ENCODE measurements at places on chromosomes 13 and 19. TPM values are rescaled to one million over a fixed set of nuclear protein-coding genes. Genes with fewer than 3 reads are reported as not detected.

DNA sequence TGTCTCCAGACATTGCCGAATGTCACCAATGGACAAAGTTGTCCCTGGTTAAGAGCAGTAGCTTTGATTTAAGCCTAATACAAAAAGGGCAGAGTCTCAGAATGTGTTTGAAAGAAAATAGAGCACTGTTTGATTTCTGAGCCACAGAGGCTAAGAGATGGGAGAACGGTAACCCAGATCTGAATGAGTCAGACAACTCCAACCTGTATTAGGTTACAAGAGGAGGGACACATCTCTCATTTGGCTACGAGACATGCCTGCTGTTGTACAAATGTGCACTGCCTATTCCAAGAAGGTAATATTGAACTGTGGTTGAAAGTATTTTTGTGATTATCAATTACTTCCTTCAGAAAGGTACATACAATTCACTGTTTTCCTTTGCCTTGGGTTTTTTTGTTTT is 4.9 kb upstream of the HSPH1 start:
- no peak for DNase-seq

DNA sequence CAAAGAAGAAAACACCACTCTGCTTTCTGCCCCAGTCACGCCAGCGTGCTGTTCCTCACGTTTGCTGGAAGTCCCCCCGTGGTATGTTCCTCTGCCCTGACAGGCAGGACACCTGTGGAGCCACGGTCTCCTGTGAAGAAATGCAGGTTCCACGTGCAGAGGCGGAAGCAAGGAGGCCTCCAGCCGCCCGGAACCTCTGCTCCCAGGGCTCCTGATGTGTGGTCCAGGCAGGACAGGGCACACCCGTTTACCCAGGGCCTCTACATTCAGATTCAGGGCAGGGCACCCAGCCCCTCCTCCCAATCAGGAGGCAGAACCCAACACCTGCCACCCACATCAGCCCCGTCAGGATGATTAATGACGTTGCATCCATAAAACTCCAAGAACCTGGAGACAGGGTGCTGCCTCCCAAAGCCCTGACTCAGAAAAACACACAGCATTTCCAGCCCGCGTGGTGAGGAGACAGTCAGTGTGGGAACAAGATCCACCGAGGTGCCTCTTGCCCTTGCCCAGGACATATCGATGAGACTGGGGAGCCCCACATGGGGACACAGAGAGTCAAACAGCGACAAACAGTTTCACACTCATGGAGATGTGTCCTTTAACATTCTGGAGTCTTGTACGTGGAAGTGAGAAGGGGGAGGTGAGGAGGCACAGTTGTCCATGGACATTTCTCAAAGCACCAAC is 76.2 kb downstream of the COL4A1 start:
- DNase-seq, result no peak

DNA sequence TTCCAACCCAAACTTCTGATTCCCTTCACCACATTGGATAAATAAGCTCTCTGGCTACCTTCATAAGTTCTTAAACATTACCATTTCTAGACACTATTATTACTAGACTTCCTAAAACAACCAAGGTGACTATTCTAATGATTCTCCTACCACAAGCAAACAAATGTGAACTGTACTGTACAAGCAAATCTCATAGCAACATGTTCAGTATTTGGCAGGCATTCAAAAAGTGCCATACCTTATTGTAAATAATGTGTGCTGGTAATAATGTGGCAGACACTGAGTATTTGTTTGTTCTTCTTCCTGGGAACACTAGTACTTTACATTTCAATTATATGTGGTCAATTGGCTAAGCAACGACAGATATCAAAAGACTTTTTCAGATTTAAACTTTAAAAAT is 986.0 kb upstream of the SPRY2 start:
- DNase-seq, result no peak

DNA sequence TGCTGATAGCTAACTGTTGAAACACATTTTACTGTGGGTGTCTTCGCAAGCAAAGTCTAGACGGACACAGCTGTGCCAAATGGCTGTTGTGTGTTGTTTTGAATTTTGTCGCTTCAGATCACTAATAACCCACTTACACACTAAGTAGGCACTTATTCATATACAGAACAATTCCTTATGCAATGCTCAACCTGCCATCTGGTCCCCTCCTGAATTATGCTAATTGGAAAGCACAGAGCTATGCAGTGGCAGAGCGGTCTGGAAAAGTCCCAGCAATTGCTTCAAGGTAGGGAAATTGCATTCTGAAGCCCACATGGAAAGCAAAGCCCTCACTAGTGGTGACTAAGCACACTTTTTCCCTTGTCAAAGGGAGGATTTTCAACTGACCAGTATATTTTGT is 69.9 kb downstream of the C13orf42 start:
- no peak for DNase-seq

DNA sequence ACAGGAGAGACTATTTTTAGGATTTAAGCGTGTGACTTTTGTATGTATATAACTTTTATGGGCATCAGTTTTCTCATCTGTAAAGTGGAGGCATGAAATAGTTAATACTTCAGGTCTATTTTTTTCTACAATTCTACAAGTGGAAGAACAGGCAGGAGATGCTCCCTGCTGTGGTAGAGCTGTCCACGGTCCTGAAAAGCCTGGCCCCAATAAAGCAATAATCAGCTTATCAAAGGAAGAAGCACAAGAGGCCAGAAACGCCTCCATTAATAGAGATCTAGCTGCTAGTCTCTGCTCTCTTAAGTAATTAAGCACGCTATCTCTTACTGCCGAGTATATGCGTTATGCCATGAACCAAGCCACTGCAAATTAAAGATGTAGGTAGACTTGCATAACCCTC is 28.0 kb upstream of the WASF3 start:
- peak; percentile 58 for DNase-seq

DNA sequence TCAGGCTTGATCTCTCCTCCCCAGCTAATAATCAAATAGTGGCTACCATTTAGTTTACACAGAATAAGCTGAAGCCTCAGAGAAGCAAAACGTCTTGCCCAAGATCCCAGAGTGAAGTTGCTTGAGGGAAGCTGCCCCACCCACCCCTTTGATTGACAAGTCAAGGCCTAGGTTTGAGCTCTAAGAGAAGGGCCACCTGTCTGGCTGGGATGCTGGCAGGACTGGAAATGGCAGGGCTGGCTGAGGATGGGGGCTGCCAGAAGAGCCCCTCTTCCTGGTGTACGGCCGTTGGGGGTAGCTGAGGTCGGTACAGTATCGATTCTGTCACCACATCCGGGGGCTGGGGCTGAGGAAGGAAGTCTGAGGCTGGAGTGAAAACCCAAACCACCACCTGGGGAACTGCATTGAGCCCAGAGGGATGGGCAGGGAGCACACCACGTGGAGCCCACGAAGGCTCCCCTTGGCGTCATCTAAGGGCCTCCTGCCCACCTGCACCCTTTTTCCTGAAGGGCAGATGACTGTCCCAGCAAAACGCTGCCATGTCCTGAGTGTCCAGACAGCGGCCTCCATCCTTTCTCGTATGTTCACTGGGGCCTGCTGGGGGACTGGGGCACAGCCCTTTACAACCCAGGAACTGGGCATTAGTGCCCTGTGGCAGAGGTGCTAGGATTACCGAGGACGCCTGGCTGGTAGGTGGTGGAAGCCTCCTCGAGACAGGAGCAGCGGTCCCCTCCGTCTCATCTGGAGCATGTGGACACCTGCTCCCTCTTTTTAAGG is 1.4 kb upstream of the PRKD2 start:
- no peak for DNase-seq

DNA sequence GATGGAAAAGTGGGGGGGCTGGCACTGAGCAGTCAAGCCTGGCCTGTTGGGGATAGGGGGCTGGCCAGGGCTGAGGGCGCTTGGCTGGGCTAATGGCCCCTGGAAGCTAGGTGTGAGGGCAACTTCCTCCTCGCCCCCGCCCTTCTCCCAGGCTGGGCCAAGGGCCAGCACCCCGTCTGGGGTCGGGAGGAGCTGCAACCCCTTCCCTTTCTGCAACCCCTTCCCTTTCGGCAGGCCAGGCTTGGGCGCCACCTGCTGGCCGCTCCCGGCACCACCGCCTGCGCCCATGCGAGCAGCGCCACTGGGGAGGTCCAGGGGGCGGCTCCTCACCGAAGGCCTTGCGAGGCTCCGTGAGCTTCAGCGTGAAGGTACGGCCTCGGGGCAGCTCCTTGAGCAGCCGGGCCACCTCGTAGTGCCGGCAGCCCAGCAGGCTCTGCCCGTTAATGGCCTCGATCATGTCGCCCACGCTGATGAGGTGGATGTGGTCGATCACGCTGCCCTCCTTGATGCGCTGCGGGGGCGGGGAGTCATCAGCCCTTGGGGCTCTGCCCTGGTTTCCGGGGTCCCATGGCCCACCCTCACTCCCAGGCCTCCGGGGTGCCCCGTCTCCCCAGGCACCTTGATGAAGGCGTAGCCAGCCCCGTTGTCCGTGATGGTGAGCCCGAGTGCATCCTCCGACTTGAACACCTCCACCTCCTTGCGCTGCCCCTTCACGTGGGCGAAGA is 5.0 kb upstream of the PTGER1 start:
- no peak for DNase-seq

GRCh38 chr19:45136507-45137178 is 24.1 kb downstream of the NKPD1 start:
- no peak for DNase-seq

DNA sequence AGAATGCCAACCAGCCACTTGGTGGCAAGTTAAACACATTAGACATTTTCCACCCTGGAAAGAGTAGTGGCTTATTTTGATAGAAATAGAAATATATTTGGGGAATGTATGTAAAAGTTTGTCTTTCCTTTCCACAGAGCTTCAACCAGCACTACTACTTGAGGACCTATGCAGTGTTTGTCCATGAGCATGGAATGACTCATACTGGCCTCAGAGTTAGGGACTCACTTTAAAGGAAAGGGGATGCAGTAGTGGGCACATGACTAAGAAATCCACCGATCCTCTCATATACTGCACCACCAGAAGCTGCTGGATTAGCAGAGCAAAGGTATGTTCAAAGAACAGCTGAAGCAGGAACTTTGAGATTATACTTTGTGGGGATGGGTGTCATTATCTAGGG is 62.6 kb downstream of the LACC1 start:
- no peak for DNase-seq

DNA sequence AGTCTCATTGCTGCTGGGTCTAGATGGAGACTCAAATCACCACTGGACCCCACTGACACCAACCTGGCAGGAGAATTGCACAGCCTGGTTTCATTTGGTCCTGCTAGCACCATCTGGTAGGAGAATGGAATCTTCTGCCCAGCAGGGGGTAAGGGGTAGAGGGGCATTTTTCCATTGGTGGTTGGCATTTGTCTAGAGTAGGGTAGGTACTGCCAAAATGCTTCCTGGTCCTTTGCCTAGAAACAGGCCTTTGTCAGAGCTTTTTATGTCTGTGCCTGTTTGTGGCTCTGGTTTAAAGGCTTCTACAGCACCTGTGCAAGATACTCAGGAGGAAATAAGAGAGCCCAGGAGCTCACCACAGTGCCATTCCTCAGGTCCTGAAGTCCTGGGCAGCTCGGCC is 121.3 kb downstream of the KCTD12 start:
- no peak for DNase-seq

GRCh38 chr13:25988661-25989060 is 63.2 kb downstream of the SHISA2 start:
- no peak for DNase-seq

- no peak for DNase-seq
These were observed 9.5 kb upstream of the ERVV-1 start for GRCh38 chr19:53004242-53004641.

DNA sequence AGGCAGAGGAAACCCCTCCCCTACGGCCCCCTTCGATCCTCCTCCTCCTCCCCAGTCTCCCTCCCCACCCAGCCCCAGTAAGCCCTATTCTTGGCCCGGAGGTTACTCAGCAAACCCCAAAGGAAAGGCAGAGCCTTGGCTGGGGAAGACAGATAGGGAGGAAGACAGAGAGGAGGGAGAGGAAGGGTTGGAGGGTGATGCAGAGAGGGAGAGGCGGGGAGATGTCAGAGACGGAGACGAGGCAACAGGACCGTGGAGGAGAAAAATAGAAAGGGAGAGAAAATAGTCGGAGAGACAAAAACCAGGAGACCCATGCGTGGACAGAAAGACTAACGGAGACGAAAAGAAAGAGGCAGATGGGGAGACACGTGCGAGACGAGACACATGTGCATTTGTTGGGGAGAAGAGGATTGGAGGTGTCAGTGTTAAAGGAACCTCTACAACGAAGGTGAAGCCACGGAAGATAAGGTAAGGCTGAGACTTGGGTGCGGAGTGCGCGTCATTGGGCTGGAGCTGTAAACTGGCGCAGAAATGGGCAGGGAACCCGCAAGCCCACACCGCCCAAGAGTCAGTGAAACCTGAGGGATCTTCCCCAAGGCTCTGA is 2.9 kb downstream of the TGFB1 start:
- peak; percentile 28 for DNase-seq

GRCh38 chr13:64041296-64041695 is 2625.6 kb upstream of the PCDH20 start:
- no peak for DNase-seq

DNA sequence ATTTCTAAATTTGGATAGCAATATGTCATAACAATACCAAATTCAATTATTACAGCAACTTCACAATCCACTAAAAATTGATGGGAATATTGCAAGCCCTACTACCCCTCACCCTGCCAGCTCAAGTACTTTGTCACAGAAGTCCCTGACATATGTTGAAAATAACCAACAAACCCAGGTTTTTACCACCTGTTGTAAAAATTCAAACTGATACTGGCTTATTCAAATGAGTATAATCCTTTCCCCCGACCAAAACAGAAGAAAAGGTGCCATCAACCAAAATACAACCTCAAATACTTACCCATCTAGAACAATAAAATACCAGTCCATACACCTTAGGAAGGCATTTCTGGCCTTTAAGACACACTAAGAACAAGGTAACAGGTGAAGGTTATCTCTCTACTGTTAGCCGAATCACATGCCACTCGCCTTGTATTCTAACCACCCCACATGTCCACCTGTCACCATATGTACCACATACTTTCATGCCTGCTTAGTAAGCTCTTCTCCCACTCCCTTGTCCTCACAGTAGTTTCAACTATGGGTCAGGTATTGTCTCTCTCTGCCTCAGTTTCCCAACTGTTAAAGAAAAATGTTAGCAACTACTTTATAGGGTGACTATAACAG is 53.1 kb downstream of the USP12 start:
- DNase-seq, result no peak

GRCh38 chr19:33297401-33298145 is 4.8 kb downstream of the CEBPA start:
- no peak for DNase-seq

The THSD1 gene
- polyA plus RNA-seq, result 3.9 TPM

The EBI3 gene
- polyA plus RNA-seq, result 0.70 TPM

The SMG9 gene
- polyA plus RNA-seq, result 11.7 TPM

The MAB21L1 gene
- 0.57 TPM for polyA plus RNA-seq

The CYP4F12 gene
- 6.3 TPM for polyA plus RNA-seq

The NLRP7 gene
- polyA plus RNA-seq, result not detected

The TSC22D1 gene
- 112 TPM for polyA plus RNA-seq
